Tracheal epithelial cell (primary cell): ENCODE measurements at places on chromosomes 1 and 21. TPM values are rescaled to one million over a fixed set of nuclear protein-coding genes. Genes with fewer than 3 reads are reported as not detected.

The ACTN2 gene
- not detected in 2 replicates for total RNA-seq

The SPRR3 gene
- total RNA-seq, result 8.9 and 51.4 TPM in 2 replicates

The FAM72B gene
- 0.24 TPM in 1 of 2 replicates, not detected in the other for total RNA-seq

The RPTN gene
- total RNA-seq, result 0.21 and 0.72 TPM in 2 replicates

The GADD45A gene
- total RNA-seq, result 82.3 and 132 TPM in 2 replicates

The PODN gene
- 0.48 TPM in 1 of 2 replicates, not detected in the other for total RNA-seq

The SERINC2 gene
- total RNA-seq, result 36.4 and 44.8 TPM in 2 replicates

The B3GALT2 gene
- not detected in 2 replicates for total RNA-seq

The SRGAP2C gene
- 4.1 and 10.4 TPM in 2 replicates for total RNA-seq

The STIL gene
- total RNA-seq, result 1.7 and 2.9 TPM in 2 replicates

The MYOG gene
- not detected in 2 replicates for total RNA-seq

The HSF2BP gene
- total RNA-seq, result 5.1 and 16.6 TPM in 2 replicates

The PRDM16 gene
- total RNA-seq, result 0.24 and 1.1 TPM in 2 replicates

The CD1B gene
- total RNA-seq, result not detected in 2 replicates

The TNFRSF4 gene
- not detected in 2 replicates for total RNA-seq

The PTPN22 gene
- total RNA-seq, result 0.21 and 0.96 TPM in 2 replicates

The CRABP2 gene
- 30.1 and 132 TPM in 2 replicates for total RNA-seq

The S100B gene
- not detected in 2 replicates for total RNA-seq

The CCDC181 gene
- total RNA-seq, result 0.21 and 0.24 TPM in 2 replicates

The CD164L2 gene
- 1.2 and 4.0 TPM in 2 replicates for total RNA-seq

The TMPRSS2 gene
- 1.1 and 5.1 TPM in 2 replicates for total RNA-seq

The PLA2G2C gene
- not detected in 2 replicates for total RNA-seq

The SERPINC1 gene
- total RNA-seq, result 0.24 TPM in 1 of 2 replicates, not detected in the other

The LCE1A gene
- total RNA-seq, result not detected in 2 replicates

The SPRR2E gene
- total RNA-seq, result 0.85 and 0.96 TPM in 2 replicates

The ZNF648 gene
- total RNA-seq, result under 0.01 TPM in 1 of 2 replicates, not detected in the other

The RCSD1 gene
- under 0.01 and 0.21 TPM in 2 replicates for total RNA-seq

The MTF2 gene
- total RNA-seq, result 11.9 and 18.3 TPM in 2 replicates

The LCE3A gene
- not detected in 2 replicates for total RNA-seq

The AQP10 gene
- total RNA-seq, result under 0.01 TPM in 1 of 2 replicates, not detected in the other

The CITED4 gene
- 24.3 and 43.1 TPM in 2 replicates for total RNA-seq

The GUCA2A gene
- total RNA-seq, result not detected in 2 replicates

The CRNN gene
- 0.72 and 0.85 TPM in 2 replicates for total RNA-seq

The PEX11B gene
- 22.9 and 27.5 TPM in 2 replicates for total RNA-seq

The LRRC53 gene
- not detected in 2 replicates for total RNA-seq

The OR2L2 gene
- total RNA-seq, result under 0.01 TPM in 1 of 2 replicates, not detected in the other

The DENND2C gene
- 25.1 and 25.6 TPM in 2 replicates for total RNA-seq

The PTPN7 gene
- total RNA-seq, result not detected in 2 replicates

The RPF1 gene
- total RNA-seq, result 42.2 and 42.9 TPM in 2 replicates

The TMEM59 gene
- total RNA-seq, result 215 and 300 TPM in 2 replicates
